ENCODE measurements at places on chromosomes 12 and 14.
A peak's percentile ranks its signal among the peaks of the same experiment; 100 is the strongest.

GRCh38 chr12:57191410-57191809 is 25.2 kb upstream of the NXPH4 start:
- DNase-seq: no peak

DNA sequence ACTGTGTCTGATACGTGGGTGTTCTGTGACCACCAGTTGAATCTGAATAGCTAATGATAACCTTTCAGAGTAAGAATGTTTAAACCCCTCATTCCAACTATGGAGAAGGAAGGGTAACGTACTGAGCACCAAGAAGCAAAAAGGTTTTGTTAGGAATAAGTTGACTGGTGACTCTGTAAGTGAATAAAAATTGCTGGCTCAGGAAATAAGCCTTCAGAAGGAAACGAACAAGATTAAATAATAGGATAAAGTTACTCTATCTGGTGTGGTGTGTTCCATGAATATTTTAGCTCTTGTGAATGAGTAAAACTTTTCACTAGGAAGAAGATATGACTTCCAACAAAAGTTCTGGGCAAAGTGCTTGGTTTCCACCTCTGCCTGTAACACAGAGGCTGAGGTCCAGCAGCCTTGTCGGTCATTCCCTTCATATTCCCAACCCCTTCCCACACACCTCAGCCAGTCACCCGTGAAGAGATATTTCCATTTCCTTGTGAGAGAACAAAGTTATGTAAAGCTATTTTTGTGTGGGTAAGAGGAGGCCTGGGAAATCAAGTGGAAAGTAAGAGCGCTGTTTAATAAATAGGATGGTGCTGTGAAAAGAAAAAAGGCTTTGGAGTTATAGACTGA is 47.1 kb downstream of the ARF6 start:
- DNase-seq: no peak

DNA sequence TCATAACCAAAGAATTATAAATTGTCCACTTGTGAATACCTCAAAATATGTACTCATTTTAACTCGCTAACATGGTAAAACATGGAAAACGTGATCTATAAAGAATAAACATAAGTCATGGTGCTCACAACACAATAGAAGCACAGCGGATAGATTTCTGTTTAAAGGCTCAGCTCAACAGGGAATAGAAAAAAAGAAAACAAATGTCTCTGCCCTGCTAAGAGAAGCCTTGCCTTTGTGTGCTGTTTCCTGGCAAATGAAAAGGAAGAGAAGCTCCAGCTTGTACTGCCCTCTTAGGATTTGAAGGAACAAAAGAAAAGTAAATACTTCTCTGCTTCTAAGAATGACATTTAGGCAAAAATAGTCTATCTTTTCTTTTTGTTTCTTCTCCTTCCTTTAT is 121.0 kb upstream of the KRR1 start:
- DNase-seq: no peak

- no peak for DNase-seq
These were observed 1281.1 kb downstream of the TMEM121 start for GRCh38 chr14:106807493-106807892.

- DNase-seq: no peak
These were observed 360.9 kb downstream of the RPL10L start for GRCh38 chr14:46290706-46291105.

DNA sequence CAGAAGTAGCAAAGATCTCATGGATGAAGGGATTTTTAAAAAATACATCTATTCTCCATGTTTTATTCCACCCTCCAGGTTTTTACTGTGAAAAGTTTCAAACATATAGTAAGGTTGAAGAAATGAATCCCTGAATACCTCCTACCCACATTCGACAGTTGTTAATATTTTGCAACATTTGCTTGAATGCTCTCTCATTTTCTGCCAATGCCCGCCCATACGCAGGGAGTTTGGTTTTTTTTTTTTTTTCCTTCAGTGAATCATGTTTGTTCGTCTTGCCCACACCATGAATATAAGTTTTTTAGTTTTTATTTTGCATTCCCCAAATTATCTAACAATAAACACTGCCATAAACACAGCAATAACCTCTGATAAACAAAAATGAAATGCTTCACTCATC is 82.9 kb downstream of the MAP1LC3B2 start:
- no peak for DNase-seq

- peak; percentile 62 for DNase-seq
These were observed 11.1 kb downstream of the GPR84 start for GRCh38 chr12:54352891-54353874.

- DNase-seq: no peak
These were observed 114.9 kb downstream of the HELB start for GRCh38 chr12:66417217-66417616.

DNA sequence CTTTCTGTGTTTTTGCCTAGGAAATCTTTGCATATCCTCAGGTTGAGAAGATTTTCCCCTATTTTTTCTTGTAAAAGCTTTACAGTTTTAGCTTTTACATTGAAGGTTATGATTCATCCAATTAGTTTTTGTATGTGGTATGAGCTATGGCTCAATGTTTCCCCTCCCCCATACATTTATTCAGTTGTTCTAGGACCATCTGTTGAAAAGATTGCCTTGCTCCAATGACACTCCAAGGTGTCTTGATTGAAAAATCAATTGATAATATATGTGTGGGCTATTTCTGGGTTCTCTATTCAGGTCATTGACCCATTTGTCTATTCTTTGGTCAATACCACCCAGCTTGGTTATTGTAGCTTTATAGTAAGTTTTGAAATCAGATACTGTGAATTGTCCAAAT is 42.6 kb downstream of the LRTM2 start:
- no peak for DNase-seq

- no peak for DNase-seq
These were observed 771 bp downstream of the OTX2 start for GRCh38 chr14:56809270-56810146.

DNA sequence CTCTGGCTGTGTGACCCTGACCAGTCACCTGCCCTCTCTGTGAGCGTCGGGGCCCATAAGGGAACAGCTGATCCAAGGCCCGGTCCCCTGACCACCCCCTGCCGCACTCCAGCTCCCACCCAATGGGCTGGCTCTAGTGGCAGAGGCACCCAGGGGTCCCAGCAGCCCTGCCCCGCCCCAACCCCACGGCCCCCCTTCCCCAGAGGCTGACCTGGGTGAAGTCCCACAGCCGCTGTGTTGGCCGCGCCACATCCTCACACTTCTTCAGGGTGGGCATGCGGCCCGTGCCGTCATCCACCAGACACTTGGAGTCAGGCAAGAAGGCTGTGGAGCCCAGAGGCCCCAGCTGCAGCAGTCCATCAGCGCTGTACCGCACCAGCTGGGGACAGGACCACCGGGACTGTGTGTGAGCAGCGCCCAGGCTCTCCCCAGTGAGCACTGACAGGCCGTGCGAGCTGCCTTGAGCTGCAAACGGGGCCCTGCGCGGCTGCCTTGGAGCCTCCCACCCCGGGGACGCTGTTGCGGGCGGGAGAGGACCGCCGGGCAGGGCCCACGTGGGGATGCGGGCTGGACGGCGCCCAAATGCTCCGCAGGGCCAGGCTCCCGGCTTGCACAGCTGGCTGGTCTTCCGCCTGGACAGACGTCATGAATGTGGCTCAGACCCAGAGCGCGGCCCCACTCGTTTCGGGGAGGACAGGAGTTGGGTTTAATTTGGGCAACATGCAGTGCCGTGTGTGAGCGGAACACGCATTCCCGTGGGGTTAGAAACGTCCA is 53.5 kb downstream of the NOC4L start:
- no peak for DNase-seq

DNA sequence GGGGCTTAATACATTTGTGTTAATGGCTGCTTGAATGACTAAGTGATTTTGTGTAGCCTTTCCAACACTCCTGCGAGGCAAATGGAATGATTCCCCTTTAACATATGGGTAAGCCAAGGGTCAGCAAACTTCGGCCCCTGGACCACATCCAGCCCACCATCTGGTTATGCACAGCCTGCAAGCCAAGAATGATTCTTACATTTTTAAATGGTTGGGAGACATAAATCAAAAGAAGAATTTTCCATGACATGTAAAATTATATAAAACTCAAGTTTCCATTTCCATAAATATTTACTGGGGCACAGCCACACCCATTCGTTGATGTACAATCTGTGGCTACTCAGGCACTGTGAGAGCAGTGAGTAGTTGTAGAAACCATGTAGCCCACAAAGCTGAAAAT is 9.0 kb downstream of the SLC8B1 start:
- no peak for DNase-seq

DNA sequence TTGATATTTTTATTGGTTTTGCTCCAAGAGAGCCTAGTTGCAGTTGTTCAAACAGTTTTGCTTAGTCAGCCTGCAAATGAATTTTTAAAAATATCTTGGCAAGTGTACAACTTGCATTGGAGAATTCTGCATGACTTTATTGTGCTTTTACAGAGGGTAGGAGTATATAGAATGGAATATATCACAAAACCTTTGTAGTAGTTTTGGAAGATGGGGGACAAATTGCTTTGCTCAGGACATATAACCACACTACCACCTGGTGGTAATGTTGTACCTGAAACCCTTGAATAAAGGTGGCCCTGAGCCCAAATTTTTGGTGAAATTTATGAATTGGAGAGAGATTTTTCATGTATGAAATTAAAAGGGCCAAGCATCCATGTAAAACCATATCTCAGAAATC is 645.2 kb downstream of the MED13L start:
- DNase-seq: no peak

DNA sequence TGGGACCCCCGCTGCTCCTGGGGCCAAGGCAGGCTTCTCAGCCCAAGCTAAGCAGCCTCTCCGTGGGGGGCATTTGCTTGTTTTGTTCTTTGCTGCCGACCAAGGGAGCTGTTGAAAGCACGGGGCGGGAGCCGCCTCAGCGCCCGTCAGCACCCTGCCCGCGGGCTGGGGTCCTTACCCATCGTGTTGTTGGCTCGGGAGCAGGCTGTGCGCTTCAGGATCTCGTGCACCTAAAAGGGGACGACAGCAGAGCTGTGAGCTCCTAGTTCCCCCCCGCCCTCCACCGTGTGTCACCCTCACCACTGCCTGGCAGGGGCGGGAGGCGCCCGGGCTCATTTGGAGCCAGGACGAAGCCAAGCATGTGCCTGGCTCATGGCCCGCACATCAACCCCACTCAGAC is 117.5 kb downstream of the ANO2 start:
- no peak for DNase-seq

- no peak for DNase-seq
These were observed 700.7 kb downstream of the LRFN5 start for GRCh38 chr14:42307239-42307825.

DNA sequence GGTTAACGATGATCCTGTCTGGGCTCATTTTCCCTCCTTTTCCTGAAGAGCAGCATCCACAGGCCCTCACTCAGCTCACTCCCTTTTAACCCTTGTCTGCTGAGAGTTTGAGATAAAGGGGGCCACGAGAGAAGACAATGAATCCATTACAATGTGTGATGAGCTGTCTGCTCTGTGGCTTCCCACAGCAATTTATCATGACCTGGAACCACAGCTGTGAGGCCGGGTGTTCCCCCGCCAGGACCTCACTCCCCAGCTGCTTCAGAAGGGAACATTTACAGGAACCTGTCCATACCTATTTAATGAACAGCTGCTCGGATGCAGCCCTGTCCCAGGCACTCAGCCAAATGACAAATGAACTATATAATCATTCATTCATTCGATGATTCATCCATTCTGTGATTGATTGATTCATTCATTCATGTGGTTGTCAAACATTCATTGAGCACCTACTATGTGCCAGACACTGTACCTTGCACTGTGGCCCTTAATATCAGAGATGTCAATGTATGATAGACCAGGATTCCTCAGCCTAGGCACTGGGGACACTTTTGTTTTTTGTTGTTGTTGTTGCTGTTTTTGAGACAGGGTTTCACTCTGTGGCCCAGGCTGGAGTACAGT is 18.5 kb upstream of the P2RX7 start:
- DNase-seq: no peak

- DNase-seq: no peak
These were observed 30.5 kb upstream of the METAP2 start for GRCh38 chr12:95443459-95443858.

DNA sequence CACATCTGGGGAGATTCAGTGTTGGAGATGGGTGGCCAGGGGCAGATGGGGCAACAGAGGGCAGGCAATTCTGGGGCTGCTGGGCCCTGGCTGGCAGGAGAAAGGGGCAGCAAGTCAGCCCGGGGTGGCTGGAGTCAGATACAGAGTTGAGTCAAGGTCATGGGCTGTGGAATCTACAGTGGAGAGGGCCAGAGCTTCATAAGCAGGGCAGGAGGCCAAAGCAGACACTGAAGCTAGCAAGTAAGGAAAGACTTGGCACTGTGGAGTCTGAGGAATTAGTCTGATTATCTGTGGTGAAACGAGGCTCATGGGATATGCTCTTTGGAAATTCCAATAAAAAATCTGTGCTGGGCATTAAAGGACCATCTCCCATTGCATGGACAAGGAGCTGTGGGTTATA is 95.5 kb downstream of the TMX1 start:
- DNase-seq: peak; percentile 49
